Mucosa of descending colon (tissue), 3 donors: ENCODE measurements at places on chromosomes 3 and 15.

DNA sequence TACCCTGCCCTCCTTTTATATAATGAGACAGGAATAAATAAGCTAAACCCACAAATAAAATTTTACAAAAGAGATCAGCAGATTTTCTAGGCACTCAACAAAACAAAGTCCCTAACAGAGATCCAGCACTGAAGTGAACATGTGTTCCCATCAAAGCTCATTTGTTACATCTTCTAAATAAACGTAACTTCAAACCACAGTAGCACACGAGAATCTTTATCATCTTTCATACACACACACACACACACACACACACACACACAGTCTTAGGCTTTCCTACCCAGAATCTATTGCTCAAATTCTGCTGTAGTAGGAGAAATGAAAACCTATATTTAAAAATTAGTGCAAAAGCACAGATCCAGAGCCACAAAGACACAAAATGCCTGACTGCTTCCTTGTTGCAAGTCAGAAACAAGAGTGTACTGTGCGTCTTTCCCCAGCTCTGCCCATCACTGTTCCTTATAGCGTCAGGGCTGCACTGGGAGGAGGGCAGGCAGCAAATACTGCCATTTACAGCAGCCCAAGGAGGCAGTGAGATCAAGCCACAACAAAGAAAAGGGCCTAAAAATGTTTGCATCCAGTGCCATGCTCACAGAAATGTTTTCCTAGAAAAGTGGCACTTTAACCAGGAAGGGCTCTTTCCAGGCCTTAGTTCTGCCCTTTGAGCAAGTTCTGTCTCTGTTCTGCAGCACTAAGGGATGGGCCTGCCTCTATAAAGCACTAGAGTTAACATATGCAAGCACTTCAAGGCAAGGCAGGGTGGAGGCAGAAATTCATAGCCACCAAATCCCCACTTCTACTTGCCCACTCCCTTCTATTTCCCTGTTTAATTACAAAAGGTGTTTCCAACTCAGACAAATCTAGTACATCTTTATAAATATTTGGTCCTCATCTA, 6.0 kb downstream of the IP6K1 start:
- no peak for DNase-seq

GRCh38 chr3:112736805-112737566, 96.0 kb upstream of the CCDC80 start:
- DNase-seq = no peak

DNA sequence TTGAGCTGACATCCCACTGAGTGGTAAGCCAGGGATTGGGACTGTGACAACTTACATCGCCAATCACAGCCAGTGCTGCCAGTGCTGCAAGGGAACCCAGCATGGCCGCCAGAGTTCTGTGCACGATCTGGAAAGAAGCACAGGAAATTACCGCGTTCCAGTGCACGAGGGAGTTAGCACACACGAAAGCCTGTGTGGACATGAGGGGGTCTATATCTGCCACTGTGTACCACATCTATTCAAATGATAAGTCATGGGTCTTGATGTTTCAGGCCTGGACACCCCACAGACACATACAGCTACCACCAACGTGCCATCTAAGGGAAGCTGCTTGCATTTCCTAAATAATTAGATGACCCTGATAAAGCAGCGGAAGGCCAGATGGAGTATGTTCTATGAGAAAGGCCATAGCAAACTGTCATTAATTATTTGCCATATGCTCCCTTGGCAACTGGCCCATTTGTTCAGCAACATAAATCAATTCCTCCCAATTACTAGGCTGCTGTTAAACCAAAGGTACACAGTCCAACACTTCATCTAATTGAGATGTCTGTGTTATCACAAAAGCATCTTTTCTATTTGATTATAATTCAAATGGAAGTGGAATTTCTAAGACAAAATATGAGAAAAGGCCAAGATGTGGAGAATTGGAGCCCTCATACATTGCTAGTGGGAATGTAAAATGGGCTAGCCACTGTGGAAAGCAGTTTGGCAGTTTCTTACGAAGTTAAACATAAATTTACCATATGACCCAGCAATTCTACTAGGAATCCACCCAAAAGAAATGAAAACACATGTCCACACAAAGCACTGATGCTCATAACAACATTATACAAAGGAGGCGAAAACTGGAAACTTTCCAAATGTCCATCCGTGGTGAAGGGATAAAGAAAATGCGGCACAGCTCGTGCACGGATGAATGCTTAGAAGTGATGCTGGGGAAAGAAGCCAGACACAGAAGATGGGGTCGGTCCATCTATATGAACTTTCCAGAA, 108.3 kb downstream of the OCA2 start:
- DNase-seq = no peak

DNA sequence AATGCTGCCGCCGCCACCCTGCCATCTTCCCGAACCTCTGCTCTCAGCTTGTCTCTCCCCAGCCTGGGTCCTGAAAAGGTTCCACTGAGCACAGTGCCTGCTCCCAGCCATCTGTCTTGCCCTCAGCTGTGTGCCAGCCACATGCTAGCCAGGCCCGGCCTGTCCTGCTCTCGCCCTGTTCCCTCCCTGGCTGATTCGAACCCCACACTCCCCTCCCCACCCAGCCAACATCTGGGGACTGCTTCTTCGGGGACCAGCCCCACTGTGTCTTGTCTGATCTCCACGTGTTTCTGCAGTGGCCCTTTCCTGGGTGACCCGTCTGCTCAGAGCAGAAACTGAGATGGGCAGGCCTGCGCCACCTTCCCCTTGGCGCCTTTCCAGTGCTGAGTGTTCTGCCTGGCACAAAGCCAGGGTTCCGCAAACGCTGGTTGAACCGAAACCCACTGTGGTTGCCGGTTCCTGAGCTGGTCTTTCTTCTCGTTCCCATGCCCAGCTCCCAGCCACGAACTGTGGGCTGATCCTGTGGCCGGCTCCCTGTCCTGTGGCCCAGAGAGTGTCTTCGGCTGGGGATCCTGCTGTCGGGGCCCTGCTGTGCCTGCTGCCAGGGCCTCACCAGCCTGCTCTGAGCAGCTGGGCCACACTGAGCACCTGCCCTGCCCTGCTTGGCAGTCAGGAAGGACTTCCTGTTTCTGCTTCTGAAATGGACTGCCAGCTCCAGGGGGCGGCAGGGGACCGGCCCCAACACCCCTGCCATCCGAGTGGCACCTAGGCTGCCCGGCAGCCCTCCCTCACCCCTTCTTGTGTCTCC, 62.7 kb upstream of the KLF13 start:
- DNase-seq = peak; percentile 92

GRCh38 chr15:44397869-44398268, 29.6 kb upstream of the CTDSPL2 start:
- no peak for DNase-seq

DNA sequence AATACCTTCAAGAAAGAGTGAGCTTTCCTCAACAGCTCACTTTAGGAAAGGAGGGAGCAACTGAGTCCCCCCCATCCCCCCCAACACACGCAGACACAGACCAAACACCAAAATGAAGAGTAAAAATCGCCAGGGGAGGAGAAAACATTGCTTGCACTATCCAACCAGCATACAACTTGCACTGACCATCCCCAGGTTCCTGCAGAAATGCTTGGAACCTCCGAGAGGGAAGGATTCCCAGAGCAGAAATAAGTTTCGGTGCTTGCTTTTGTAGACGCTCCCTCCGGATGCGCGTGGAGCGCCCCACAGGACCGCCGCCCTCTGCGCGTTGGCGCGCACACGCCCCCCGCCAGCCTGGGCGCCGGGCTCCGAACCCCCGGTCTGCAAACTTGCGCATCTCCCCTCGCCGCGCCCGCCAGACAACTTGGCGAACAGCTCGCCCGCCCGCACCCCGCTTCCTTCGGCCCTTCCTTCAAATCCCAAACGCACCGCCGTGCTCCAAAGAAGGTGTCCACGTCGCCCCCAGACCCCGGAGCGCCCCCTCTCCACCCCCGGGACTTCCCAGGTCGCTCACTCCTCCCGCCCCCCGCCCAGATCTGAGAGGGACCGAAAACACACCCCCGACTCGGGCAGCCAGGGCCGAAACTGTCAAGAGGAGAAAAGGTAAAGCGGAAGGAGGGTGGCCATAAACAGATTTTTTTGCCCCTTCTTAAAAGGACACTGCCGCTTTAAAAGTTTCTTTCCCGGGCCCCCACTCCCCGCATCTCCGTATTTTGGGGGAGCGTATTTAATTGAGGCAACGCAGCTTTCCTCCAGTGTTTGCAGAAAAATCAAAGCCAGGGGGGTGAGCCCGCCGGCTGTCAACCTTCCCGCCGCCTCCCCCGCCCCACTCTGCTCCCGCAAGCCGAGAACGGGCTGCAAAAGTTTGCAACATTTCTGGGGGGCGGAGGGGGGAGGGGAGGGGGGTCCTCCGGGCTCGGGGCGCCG, 859 bp downstream of the RORA start:
- DNase-seq = no peak

GRCh38 chr3:178532476-178532875, 3.8 kb upstream of the KCNMB2 start:
- no peak for DNase-seq

GRCh38 chr3:158148218-158148617, 38.3 kb downstream of the RSRC1 start:
- DNase-seq = no peak

DNA sequence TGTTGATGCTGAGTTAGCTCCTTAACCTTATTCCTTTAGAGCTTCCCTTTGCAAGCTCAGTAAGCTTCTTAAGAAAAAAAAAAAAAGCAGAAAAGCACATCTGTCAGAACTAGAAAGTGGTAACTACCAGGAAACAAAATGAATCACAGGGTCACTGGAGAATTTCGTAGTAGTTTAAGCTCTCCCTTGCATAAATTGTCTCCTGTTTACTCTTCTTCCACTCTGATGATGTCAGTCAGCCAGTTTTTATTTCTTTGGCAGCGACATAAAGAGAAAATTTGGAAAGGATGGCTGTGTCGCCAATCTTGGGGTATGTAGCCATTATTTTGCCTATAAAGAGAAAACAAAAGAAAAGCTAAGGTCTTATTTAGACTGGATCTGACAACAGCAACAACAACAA, 3.2 kb upstream of the GABRR3 start:
- DNase-seq = no peak

DNA sequence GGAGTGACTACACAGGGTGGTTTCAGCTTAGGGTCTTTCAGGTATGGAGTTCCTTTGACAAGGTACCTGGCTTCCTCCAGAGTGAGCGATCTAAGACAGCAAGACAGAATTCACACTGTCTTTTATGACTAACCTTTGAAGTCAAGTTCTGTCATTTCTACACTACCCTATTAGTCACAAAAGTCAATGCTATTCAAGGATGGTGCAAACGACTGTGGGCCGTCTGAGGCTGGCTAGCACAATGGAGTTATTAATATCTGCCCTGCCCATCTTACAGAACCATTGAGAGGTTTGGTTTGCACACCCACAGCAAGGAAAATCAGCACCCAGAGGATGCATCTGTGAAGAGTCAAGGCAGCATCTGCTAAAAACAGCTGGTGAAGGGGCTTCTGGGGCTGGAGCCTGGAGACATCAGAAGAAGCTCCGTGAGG, 62.9 kb upstream of the XCR1 start:
- DNase-seq = no peak
